ENCODE measurements at places on chromosomes 2 and 18.

- DNase-seq = no peak
These were observed 17.4 kb downstream of the FAM117B start for GRCh38 chr2:202652119-202652518.

- no peak for DNase-seq
These were observed 131.4 kb upstream of the DCC start for GRCh38 chr18:52208646-52209045.

DNA sequence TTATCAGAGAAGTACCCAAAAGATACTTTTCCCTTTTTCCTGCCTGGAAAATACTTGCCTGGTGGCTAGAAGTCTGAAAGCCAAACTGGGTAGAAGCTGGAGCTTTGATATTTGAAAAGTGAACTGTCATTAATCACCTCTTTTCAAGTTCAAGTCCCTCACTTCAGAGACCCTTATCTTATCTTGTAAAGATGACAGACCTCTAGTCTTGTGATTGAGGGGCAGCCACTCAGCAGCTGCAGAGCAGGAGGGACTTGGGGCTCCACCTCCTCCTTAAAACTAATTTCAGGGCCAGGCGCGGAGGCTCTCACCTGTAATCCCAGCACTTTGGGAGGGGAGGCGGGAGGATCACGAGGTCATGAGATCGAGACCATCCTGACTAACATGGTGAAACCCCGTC, 64.2 kb upstream of the CDCA7 start:
- no peak for DNase-seq

- DNase-seq = no peak
These were observed 82.7 kb downstream of the MRO start for GRCh38 chr18:50737127-50737526.

DNA sequence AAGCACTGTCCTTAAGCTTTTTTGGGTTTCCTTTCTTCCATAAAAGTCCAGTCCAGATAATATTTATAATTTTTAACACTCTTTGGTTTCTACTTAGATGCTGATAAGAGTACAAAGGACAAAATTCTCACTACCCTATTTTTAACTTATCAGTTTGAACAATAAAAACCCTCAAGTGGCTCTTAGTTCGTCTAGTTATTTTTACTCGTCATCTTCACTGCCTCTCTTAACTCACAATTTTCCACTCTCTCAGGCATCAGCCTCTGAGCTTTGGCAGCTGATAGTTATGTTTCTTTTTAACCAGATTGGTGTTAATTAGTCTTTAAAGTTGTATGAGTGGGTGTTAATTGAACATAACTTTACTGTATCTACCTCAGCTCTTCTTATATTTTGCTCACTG, 517.1 kb upstream of the SYT4 start:
- no peak for DNase-seq

GRCh38 chr2:238263204-238264071, 23.6 kb upstream of the HES6 start:
- peak; percentile 47 for DNase-seq

DNA sequence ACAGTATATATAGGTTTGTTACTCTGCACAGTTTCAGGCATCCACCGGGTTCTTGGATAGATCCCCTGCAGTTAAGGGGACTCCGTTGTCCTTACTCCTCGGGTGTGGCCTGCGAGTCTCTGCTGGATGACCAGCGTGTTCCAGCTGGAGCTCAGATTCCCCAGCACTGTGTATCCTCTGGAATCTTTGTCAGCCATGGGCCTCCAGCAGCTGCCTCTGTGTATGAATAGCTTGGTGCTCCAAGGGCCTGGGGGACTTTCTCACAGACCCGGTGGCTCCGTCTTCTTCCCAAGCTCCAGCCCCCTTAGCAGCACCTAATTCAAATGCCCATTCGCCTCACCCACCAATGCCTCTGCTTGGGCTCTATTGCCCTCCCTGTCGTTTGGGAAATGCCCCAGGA, 6.3 kb downstream of the ANO7 start:
- no peak for DNase-seq

GRCh38 chr2:228649447-228649846, 468.0 kb upstream of the SPHKAP start:
- no peak for DNase-seq

DNA sequence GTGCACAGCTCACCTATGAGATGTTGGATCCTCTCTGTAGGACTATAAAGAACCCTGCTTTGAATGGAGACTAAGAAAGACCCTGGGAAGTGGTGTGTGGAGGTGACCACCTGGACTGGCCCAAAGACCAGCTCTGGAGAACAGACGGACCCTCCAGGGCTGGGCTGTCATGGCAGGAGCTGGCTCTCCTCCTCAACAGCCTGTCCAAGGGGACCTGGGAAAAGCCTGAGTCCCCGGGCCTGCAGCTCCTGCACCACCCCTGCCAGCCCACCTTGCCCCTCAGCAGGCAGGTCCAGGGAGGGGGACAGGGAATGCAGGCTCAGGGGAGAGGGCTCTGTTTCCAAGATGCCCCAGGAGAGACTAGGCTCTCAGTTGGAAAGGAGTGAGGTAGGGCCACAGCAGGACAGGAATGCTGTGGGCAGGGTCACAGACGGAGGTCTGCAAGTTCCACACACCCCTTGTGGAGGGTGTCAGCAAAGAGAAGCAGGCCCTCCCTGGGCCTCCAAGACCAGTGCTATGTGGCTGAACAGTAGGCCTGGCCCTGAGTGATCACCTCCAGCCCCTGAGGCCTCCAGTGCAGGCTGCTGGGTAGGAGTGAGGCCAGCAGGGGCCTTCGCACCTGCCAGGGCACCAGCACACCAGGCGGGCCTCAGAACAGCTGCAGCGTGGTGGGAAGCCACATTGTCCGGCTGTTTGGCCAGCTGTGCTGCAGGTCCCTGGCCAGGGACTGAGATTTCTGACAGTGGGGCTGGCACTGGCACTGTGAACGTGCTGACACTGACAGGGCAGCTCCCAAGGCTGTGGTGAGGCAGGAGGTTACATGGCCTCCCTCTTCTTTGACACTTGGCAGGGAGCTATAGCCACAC, 86.4 kb upstream of the OTOS start:
- no peak for DNase-seq

GRCh38 chr2:128535953-128536352, 217.3 kb upstream of the HS6ST1 start:
- no peak for DNase-seq

GRCh38 chr2:9666306-9666705, 35.5 kb upstream of the YWHAQ start:
- no peak for DNase-seq

DNA sequence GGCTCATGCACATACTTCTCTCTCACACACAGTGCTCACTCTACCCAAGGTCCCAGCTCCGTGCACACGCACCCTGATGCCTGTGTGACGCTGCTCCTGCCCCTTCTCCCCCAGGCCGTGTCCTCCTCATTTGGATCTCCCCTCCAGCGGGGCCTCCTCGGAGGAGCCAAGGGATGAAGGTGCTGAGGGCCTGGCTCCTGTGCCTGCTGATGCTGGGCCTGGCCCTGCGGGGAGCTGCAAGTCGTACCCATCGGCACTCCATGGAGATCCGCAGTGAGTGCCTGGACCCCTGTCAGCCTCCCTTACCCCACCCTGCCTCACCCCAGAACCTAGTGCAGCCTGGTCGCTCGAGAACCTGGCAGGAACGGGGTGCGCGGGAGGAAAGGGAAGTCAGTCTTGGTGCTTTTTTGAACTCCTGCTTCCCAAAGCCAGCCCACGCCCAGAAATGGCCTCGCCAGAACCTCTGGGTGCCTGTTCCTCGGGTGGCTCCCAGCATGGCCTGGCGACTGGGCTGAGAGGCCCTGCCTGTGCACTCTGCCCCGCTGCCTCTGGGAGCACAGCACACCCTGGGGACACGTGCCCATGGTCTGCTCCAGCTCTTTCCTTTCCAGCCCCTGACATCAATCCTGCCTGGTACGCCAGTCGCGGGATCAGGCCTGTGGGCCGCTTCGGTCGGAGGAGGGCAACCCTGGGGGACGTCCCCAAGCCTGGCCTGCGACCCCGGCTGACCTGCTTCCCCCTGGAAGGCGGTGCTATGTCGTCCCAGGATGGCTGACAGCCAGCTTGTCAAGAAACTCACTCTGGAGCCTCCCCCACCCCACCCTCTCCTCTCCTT, at the start of gene PRLH:
TSS of gene PRLH (plus strand) at position 174 of the 835 bp plus-strand sequence. CDS start at position 174, 0 bp downstream.
- DNase-seq = no peak

DNA sequence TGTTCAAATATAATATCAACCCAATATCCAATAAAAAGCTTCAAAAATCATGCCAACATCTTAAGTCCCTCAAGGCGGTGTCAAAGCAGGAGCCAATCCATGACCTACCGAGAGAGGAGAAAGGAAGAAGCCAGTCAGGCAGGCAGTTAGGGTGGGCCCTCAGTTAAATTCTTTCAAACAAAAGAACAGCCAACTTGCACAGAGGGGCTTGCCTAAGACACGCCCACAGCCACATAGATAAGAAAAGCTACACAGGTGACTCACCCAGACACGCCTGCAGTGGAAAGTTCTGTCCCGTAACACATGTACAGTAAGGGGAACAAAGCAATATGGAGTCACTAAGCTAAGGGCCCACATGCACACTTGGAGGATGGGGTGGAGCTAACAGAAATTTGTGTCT, 61.3 kb downstream of the SP110 start:
- DNase-seq = no peak

DNA sequence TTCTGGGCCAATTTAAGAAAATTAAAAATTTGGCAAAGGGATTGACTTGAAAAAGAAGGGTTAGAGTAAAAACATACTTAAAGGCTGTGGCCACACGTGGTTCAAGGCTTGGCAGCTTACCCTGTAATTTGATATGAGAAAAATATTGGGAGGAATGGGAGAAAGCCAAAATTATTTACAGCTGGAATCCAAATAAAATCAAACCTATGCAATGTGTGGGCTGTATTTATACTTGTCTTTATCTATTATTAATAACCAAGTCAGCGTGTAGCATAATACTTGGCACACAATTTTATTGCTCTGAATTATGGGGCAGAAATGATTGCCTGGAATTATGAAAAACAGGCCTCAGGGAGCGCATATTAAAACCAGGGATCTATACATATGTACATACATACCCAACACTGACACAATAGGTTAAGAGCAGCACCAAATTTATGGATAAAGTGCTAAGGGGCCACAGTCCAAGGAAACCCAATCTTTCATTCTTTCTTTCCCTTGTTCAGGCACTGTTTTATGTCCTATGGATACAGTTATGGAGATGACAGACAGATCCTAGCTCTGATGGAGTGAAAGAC, 35.6 kb downstream of the FAM124B start:
- DNase-seq = no peak

- no peak for DNase-seq
These were observed 158.7 kb downstream of the HAUS1 start for GRCh38 chr18:46262856-46263255.

DNA sequence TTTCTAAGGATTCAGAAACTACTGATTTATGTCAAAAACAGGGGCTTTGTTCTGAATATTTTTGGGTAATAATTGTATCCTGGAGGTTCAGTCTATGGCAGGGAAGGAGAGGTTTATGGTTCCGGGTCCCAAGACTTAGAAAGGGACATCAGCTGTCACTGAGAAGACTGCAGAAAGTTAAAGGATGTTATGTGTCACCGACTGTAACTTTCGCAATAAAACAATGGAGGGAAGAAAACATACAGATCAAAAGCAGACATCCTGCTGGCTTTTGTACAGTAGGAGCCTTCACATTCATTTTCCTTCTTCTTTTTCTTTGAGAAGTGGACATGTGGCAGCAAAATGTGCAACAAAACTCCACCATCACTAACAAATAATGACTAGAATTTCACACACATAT, 900.7 kb upstream of the SOX11 start:
- DNase-seq = no peak

DNA sequence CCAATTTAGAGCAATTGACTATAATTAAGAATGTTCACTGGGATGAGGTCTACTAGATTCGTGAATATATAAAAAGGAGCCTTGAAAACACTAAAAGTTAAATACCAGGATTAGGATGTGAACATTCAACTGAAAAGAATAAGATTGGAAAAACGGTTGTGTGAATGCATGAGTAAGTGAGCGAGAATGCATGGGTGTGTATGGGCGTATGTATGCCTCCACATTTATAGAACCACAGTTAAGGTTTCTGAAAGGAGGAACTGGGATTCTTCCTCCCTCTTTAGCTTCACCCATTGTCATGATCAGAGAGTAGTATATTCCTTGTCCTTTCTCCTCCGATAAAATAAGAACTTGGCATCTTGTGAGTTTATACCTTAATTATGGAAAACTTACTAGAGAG, 151.1 kb upstream of the UBE2E3 start:
- no peak for DNase-seq

GRCh38 chr18:10086458-10087210, 172.8 kb downstream of the VAPA start:
- DNase-seq = no peak

DNA sequence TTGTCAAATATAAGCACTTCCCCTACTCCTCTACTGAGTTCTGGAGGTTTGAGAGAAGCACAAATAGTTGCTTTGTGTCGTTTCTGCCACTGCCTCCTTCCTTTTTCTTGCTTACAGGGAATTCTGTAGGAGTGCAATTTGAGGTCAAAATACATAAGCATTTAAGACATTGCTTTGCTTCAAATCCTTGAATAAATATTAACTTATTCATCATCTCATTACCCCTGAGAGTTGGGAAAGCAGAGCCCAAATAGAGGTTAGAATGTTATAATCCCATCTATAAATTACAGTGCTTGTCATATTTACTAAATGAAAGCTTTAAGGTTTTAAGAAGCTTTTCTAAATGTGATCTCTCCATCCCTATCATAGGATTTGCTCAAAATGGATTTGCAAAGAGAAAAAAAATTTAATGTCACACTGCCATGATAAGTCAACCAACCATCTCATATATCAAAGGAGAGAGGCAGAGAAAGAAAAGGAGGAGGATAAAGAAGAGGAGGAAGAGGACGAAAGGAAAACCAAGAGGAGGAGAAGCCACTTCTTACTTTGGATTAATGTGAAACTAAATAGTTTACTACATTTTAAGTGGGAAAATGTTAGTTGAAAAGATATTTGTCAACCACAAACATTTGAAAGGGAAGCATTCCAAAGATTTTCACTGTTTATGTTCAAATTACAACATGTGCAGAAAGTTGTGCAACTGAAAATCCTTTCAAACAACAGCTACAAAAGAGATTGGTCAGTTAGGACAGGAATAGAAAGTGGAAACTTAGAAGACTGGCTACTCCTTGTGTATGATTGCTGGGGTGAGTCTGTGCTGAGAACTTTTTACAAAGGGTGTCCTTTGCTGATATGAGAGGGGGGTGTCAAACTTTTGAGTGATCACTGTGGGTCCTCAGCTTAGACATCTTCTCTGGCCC, 277.3 kb upstream of the FN1 start:
- DNase-seq = no peak

GRCh38 chr2:16950436-16950835, 284.8 kb upstream of the CYRIA start:
- no peak for DNase-seq

GRCh38 chr2:231336236-231336635, 59.3 kb upstream of the B3GNT7 start:
- no peak for DNase-seq

DNA sequence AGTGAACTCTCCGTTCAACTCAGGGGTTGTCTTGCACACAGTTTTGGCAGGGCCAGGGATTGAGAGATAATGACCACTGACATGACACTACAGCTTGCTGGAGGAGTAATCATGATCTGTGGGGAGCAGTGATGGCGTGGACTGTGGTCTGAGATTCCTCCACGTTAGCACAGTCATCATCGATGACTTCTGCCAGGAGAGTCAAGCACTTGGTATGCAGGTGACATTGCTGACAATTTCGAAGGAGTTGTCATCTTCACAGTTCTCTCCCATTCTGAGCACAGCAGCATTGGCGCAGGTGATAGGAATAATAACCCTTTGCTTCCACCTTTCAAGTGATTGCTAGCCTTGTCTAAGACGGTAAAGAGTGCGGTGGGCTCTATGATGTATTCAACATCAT, 79.8 kb downstream of the SGPP2 start:
- DNase-seq = no peak

Measured in NCI-H2029 (cell line).